ENCODE measurements at places on chromosomes 2 and 18.

GRCh38 chr18:23935804-23936203, 78.8 kb upstream of the TTC39C start:
- DNase-seq: no peak

- no peak for DNase-seq
Measured at GRCh38 chr2:160700021-160700814, 206.6 kb upstream of the RBMS1 start.

- no peak for DNase-seq
Measured at GRCh38 chr2:48048476-48049171, 142.3 kb upstream of the FBXO11 start.

- DNase-seq: no peak
Measured at GRCh38 chr2:127321303-127321702, 27.4 kb upstream of the ERCC3 start.

- no peak for DNase-seq
Measured at GRCh38 chr2:125169022-125169763, 1144.1 kb downstream of the CNTNAP5 start.

DNA sequence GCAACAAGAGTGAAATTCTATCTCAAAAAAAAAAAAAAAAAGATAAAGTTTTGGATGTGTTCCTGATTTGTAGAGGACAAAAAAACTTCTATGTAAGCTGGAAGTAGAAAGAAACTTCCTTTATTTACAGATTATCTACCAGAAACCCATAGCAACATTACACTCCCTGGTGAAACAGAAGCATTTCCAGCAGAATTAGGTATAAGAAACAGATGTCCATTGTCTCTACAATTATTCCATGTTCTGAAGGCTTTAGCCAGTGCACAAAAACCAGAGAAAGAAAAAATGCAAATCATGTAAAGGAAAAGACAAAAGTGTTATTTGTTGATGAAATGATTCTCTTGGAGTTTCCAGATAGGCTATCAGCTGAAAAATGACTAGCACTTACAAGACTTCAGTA, 4.9 kb downstream of the TUBB6 start:
- DNase-seq: no peak

- no peak for DNase-seq
Measured at GRCh38 chr2:238415036-238415764, 11.5 kb upstream of the ASB1 start.

DNA sequence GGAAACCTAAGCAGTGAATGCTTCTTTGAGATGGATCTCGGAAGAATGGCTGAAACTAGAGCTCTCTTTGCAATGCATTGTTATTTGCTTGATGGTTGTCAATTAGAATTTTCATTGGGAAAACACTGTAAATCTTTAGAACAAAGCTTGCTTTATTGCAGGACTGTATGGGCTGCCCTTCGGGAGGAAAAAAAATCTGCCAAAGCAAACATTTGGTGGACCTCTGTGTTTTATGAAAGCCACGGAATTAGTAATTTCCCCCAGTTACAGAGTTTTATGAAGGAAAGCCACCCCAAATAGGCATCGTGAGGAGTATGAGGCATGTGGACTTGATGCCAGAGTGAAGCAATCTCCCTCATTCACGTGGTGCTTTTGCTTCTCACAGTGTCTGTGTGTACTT, 33.5 kb downstream of the RHBDD1 start:
- DNase-seq: no peak

- no peak for DNase-seq
Measured at GRCh38 chr2:190592831-190593230, 56.1 kb upstream of the NAB1 start.

- no peak for DNase-seq
Measured at GRCh38 chr18:22223254-22223964, 54.0 kb downstream of the GATA6 start.

GRCh38 chr2:239895116-239895515, 130.0 kb downstream of the NDUFA10 start:
- DNase-seq: no peak

GRCh38 chr2:84781942-84782716, 98.8 kb downstream of the TRABD2A start:
- peak; percentile 45 for DNase-seq

- no peak for DNase-seq
Measured at GRCh38 chr2:167581961-167582574, 665.3 kb downstream of the STK39 start.

- DNase-seq: no peak
Measured at GRCh38 chr2:203688798-203689197, 17.6 kb upstream of the CD28 start.

- DNase-seq: no peak
Measured at GRCh38 chr2:86047575-86048382, 57.9 kb downstream of the POLR1A start.

GRCh38 chr2:36659872-36660312, 36.6 kb upstream of the VIT start:
- no peak for DNase-seq

DNA sequence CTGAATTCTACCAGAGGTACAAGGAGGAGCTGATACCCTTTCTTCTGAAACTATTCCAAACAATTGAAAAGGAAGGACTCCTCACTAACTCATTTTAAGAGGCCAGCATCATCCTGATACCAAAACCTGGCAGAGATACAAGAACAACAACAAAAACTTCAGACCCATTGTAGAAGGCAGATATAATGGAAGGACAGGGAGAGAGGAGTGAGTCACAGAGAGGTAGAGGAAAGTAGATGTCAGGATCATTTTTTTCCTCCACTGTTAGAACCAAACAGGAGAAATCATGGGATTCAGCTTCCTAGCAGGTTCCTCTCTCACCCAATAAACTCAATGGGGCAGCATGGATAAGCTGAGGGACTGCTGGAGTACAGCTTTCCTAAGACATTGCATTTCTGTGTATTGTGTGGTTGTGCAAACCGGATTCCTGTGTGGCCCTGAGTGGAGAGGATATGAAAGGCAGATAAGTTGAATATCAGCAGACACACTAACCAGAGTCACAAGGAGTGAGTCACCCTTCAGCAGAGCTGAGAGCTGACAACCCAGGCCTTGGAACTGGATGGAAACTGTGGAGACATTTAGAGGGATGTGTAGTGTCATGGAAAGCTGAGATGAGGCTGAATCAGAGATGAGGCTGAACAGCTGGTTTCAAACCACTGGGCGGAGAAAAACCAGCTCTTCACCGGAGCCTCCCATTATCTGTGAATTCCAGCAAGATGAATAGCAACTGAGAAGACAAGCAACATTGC, 60.9 kb upstream of the MMADHC start:
- DNase-seq: no peak

DNA sequence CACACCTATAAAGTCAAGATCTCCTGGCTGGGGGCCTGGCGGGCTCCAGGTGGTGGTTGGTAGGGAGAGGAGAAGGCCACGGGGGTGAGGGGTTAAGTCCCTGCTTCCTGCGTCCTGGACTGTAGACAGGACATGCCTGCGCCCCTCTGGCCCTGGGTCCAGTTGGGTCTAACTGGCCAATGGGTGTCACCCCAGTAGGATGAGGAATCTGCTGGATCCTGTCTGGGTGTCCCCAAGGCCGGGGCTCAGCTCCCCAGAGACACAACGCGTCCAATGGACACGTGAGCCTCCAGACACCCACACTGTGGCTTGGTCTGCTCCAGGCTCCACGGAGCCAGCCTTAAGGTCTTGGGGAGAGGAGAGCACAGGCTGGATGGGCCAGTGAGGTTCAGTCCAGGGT, 19.6 kb downstream of the AQP12A start:
- DNase-seq: no peak

GRCh38 chr2:109364217-109364616, 235.2 kb downstream of the SH3RF3 start:
- DNase-seq: no peak

GRCh38 chr2:226638576-226638975, 161.0 kb downstream of the IRS1 start:
- no peak for DNase-seq

- DNase-seq: no peak
Measured at GRCh38 chr2:148814860-148815419, 60.1 kb upstream of the KIF5C start.

DNA sequence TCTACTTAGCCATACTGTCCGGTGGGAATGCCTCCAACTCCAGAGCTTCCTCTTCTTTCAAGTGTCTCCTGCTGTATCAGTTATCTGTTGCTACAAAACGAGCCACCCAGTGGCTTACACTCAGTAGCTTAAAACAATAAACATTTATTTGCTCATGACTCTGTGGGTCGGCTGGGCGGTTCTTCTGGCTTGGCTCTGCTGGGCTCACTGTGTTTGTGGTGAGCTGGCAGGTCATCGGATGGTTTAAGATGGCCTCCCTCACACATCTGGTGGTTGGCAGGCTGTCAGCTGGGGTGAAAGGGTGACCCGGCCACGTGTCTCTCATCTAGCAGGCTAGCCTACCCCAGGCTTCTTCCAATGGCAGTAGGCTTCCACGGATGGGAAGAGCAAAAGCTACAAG, 122.4 kb upstream of the SLC1A4 start:
- DNase-seq: no peak

GRCh38 chr2:172962824-172963223, 112.8 kb upstream of the MAP3K20 start:
- DNase-seq: no peak

GRCh38 chr2:94994914-94995552, 30.5 kb upstream of the MAL start:
- DNase-seq: no peak

DNA sequence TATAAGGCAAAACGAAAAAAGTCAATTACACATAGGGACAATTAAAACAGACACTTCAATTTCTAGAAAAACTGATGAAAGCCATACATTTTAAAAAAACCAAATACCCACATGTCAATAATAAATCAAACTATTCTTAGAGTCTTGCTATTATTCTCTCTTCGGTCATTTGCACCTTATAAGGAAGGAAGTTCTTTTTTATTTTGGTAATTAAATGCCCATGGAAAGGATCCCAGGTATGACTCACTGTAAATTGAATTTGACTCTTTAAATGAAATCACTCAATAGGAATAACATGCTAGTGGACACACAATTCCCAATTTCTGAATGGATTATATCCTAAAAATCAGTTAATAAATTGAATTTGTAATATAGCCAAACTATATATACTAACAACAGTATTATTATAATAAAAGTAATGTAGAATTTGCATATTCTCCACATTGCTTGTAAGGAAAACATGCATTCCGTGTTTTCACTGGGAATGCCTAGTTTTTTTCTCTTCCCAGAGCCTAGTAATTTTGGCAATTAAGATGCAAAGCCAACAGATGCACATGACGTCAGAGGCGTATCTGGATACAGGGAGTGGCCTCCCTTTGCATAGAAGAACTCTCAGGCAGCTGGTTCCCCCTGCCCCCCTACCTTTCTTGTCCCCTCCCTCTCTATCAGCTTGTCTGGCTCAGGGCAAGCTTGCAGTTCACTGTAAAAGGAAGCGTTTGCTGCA, 153.5 kb upstream of the PGAP1 start:
- no peak for DNase-seq

DNA sequence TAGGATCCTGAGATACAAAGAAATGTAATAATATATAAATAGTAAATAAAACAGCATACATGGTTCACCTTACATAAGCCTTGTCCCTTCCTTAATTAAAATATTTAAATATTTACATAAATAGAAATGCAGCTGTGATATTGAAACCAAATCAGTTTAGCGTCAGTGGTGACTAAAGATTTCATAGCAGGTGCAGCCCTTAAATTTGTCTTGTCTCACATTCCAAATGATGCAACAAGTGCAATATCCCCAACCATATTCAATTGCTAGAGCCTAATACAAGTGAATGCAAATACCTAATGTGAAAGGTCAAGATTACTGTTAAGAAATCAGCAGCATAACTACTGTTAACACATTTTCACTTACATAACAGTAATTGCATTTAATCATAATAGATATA, 539.5 kb downstream of the NYAP2 start:
- no peak for DNase-seq

- no peak for DNase-seq
Measured at GRCh38 chr2:220504938-220505503, 877.6 kb downstream of the SLC4A3 start.

DNA sequence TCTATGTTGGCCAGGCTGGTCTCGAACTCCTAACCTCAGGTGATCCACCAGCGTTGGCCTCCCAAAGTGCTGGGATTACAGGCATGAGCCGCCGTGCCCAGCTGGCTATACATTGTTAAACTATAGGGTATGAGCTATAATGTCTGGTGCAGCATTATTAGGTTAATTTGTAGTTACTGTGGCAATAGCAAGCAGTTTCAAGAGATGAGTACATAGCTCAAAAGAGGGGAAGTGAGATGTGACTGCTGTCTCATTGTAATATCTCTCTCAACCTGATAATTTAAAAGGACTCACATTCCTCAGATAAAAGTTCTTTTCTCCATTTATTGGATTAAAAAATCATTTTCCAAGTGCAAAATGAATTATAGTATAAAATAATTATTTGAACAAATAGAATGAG, 116.4 kb downstream of the INO80D start:
- DNase-seq: no peak

- no peak for DNase-seq
Measured at GRCh38 chr2:88636026-88636425, 8.8 kb upstream of the EIF2AK3 start.

GRCh38 chr2:169178364-169178763, 109.0 kb downstream of the DHRS9 start:
- DNase-seq: no peak

DNA sequence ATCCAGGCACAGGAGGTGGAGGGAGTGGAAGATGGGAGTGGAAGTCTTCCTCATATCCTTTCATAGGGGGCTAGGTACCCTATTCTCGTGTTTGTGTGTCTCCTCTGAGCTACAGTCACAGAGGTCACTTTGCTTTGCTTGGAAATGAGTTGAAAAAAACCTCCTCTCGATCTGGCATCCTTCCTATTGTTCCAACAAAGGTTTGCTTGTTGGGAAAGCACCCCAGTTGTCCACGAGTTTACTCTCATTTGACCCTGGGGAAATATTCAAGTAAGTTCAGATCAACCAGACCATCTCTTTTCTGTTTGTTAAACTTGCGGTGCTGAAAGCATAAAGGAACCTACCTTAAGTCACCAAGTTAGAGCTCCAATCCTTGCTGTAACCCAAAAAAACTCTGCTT, 59.3 kb downstream of the ARHGEF33 start:
- DNase-seq: no peak

DNA sequence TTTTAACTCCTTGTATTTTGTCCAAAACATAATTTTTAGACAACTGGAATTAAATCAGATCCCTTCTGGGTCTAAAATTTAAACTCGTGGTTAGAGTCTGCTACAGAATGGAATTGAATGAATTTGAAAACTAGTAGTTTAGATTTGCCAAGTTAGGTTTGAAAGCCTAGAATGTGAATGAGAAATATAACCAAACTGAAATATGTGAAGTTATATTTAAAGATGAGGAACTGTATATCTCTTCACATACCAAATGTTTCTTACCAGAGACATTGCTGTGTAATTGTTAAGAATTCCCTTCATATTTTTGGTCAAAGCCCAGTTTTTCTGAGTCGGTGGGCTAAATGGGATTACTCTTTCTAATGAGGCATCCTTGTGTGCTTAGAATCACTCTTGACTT, 74.2 kb downstream of the LPIN1 start:
- no peak for DNase-seq

- no peak for DNase-seq
Measured at GRCh38 chr2:106885329-106885728, 638 bp downstream of the ST6GAL2 start.

DNA sequence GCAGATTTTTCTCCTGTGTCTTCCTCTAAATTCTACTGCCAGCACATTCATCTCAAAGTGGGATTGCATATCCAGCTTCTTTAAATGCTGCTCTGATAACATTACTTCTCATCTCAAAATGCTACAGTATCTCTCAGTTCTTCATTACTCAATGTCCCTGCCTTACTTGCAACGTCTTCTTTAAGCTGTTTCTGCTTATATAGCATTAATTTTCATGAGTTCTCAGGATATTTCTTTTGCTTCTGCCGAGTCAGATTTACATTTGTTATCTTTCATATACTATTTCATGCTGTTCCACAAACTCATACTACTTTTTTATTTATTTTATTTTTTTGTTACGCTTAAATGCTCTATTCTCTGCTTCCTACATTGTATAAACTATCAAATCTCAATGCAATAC, 1223.5 kb upstream of the FAM98A start:
- no peak for DNase-seq

All from stimulated activated CD4-positive, alpha-beta T cell treated with anti-CD3 and anti-CD28 coated beads, Interleukin-12 subunit alpha, Interleukin-12 subunit beta, amount 100 ng/mL, for 4 hours (primary cell).